ENCODE measurements at places on chromosomes 4 and X. TPM values are rescaled to one million over a fixed set of nuclear protein-coding genes. Genes with fewer than 3 reads are reported as not detected.

Gene MAGED2
- total RNA-seq = 200 TPM

GRCh38 chr4:31351695-31352094 is 631.5 kb downstream of the PCDH7 start:
- no peak for DNase-seq

Gene COL4A5
- 23.8 TPM for total RNA-seq

Gene CNGA2
- total RNA-seq = not detected

Gene GJB1
- total RNA-seq = not detected

- DNase-seq = no peak
Observed at GRCh38 chr4:48991357-48991756, 5.3 kb downstream of the CWH43 start.

GRCh38 chr4:171031338-171031737 is 781.9 kb upstream of the GALNTL6 start:
- DNase-seq = no peak

DNA sequence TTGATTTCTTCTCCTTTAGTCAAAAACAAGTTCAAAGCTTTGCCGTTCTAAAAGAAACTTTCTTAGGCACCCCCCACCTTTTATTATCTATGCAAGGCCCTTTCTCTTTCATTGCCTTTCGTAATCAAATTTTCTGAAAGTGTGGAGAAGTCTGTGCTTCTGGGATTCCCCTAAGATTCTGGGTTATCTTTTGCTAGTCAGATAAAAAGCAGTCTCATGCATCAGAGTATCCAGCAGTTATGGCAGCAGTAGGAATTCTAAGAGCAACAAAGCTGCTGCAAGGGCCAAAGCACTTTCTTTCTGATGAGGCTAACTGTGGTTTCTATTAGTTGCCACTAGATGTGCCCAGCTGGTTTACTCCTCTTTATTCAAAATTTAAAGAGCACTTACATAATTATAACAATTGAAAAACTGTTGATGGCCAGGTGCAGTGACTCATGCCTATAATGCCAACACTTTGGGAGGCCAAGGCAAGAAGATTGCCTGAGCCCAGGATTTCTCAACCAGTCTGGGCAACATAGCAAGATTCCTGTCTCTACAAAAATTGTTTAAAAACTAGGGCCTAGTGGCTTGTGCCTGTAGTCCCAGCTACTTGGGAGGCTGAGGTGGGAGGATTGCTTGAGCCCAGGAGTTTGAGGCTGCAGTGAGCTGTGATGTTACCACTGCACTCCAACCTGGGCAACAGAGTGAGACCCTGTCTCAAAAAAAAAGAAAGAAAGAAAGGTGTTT is 296.2 kb downstream of the PAPSS1 start:
- DNase-seq = no peak

- no peak for DNase-seq
Observed at GRCh38 chr4:163280703-163281519, 51.5 kb downstream of the NPY1R start.

GRCh38 chr4:26346203-26346620 is 25.4 kb downstream of the RBPJ start:
- DNase-seq = no peak

GRCh38 chr4:120109406-120109805 is 42.8 kb upstream of the MAD2L1 start:
- DNase-seq = no peak

GRCh38 chrX:122835886-122836285 is 348.2 kb upstream of the GRIA3 start:
- no peak for DNase-seq

DNA sequence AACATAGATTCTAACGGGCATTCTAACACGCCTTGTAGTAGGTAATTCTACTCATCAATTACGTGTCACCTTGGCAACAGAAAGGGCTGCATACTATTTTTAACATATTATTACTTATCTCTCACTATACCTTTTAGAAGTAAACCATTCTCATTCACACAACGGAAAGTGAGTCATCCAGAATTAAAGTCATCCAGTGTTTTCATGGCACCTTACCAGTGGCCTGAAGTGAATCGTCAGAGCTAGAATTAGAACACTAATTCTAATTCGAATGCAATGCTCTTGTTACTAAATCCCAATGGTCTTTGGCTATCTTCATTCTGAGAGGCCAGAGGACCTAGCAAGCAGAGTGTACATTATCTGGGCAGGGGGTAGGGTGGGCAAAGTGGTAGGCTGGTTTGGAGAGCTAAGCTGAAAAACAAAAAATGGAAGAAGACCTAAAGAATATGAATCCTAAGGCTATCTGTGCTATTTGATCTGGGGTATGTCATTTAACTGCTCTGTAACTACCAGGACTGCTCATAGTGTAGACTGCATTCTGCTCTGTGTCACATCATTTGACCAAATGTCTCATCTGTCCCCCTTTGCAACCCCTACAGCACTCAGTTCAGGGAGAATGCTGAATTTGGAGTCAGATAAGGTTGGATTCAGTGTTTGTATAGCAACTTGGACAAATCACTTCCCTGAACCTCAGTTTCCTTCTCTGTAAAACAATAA is 96.5 kb downstream of the HDAC8 start:
- no peak for DNase-seq
